ENCODE measurements at places on chromosomes 1 and 21.

GRCh38 chr1:156673387-156674121 lies 3.7 kb downstream of the NES start:
- no peak for DNase-seq

GRCh38 chr1:208291923-208292711 lies 47.9 kb upstream of the PLXNA2 start:
- DNase-seq = no peak

GRCh38 chr1:62381831-62382657 lies 54.8 kb upstream of the USP1 start:
- DNase-seq = no peak

DNA sequence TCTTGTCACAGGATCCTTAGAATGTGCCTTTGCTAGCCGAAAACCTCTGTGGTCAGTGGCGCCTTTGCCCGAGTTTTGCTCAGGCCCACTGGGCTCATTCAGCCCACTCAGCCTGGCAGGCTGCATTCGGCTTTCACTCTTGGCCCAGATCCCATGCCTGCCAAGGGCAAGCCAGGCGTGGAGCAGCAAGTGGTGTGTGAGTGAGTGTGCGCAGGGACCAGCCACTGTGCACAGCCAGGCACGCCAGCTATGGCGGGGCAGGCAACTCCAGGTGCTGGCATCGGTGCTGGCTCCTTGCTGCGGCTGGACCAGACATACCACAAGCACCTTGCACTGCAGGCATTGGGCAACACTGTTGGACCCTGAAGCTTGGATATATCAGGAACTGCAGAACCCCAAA lies 1145.1 kb upstream of the NCAM2 start:
- DNase-seq = no peak

GRCh38 chr1:107228704-107229371 lies 88.0 kb downstream of the NTNG1 start:
- DNase-seq = no peak

GRCh38 chr1:16631248-16632043 lies 18.1 kb upstream of the NBPF1 start:
- DNase-seq = no peak

DNA sequence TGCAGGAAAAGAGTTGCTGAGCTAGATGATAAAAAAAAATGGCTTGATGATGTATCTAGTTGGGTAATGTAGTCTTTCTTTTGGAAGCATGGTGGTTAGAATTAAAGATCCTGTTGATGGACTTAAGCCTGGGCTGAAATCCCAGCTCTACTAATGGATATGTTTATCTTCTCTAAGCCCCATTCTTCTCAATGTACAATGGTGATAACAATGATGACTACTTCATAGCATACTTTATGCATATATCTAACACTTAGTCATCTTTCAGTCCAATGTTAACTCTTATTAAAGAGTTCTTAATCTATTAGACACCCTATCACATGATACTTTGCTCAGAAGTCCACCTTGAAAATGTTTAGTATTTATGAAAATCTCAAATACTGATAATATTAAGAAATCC lies 189.5 kb downstream of the PLA2G4A start:
- DNase-seq = no peak

DNA sequence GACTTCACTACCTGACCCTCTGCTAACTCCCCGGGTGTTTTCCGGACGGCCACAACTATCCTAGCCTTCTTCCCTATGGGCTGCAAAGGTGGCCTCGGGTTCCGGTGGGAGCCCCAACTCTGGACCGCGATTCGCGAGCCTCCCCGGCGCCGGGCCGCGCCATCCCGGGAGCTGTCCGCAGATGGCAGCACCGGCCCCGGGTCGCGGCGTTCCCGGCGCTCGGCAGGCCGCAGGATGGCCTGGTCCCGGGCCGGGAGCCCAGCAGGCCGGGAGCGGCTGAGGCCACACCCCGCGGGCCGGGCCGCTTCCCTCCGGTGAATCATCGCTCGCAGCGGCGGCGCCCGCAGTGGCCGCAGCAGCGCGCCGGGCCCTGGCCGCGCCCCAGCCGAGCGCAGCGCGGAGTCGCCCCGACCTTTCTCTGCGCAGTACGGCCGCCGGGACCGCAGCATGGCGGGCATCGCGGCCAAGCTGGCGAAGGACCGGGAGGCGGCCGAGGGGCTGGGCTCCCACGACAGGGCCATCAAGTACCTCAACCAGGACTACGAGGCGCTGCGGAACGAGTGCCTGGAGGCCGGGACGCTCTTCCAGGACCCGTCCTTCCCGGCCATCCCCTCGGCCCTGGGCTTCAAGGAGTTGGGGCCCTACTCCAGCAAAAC lies at the start of gene CAPN2:
TSS of gene CAPN2 (plus strand) at position 346 of the 656 bp plus-strand sequence. CDS start at position 448, 102 bp downstream.
- DNase-seq = peak; percentile 90

- DNase-seq = no peak
Measured at GRCh38 chr1:184813528-184814089, 59.0 kb upstream of the EDEM3 start.

- no peak for DNase-seq
Measured at GRCh38 chr1:192852001-192852947, 43.4 kb downstream of the RGS2 start.

GRCh38 chr1:156813750-156814570 lies 2.7 kb downstream of the SH2D2A start:
- DNase-seq = peak; percentile 79

- DNase-seq = no peak
Measured at GRCh38 chr1:9728451-9729295, 77.1 kb downstream of the PIK3CD start.

GRCh38 chr1:66930823-66931174 lies 6.0 kb downstream of the MIER1 start:
- no peak for DNase-seq

GRCh38 chr1:175742790-175743459 lies 470 bp downstream of the TNR start:
- DNase-seq = peak; percentile 42

GRCh38 chr1:78856096-78856495 lies 150.4 kb downstream of the ADGRL4 start:
- DNase-seq = no peak

DNA sequence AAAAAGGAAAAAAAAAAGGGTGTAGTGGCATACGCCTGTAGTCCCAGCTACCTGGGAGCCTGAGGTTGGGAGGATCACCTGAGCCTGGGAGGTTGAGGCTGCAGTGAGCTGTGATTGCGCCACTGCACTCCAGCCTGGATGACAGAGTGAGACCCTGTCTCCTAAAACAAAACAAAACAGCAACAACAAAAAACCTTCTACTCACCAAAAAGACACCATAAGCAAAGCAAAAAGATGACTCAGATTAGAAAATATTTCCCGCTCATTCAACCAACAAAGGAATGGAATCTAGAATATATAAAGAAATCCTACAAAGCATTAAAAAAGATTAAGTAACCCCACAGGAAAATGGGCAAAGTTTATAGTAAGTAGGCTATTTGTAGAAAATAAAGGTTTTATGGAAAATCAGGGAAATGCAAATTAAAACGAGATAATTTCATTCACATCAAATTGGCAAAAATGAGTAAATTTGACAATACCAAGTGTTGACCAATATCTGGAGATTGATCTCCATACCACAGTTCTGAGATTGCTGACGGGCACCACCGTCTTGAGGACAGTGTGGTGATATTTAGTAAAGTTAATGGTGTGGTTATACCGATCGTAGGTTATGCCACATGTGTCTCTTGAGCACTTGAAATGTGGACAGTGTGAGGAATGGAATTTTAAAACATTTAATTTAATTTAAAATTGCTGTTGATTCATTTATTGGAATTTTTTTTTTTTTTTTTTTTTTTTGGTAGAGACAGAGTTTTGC lies 54.0 kb downstream of the PIK3CD start:
- no peak for DNase-seq

DNA sequence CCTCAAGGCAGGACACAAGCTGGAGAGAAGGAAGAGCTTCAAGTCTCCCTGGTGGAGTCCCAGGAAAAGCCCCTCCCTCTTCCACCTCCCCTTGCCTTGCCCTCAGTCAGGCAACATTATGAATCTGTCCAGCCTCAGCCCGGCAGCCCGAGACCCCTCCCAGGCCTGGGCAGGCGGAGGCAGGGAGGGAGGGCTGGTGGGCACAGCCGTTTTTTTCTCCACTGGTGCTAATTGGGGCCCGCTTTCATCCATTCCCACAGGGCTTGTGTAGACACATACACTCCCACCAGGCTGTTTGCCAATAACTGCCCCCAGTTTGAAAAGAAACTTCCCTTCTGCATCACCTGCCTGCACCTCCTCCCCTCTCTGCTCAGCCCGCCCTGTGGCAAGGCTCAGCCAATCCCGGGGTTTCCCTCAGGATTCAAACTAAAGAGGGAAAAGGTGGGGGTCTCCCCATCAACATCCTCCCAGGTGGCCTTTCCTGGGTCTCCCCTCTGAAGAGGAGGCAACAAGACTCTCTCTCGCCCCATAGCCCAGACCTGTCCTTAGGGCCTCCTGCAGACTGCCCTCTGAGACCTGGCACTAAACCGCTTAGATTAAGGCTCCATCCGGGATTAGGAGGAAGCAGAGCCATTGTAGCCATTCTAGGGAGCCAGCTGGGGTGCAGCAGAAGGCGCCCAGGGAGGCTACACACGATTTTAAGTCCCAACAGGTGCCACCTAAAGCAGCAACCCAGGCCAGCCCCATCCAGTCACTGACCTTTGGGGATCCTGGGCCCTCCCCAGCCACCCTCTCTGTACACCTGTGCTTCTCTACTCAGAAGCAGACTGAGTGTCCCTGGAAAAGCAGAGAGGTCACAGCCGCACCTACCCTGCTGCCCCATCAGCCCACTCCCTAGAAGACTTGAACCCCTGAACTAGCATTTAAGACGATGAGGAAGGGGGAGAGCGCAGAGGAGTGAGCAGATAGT lies 3.5 kb downstream of the IGSF9 start:
- DNase-seq = no peak

- DNase-seq = no peak
Measured at GRCh38 chr21:38221594-38221993, 35.2 kb upstream of the KCNJ15 start.

- no peak for DNase-seq
Measured at GRCh38 chr1:173758980-173759379, 44.2 kb downstream of the KLHL20 start.
